ENCODE measurements at places on chromosomes 5 and 9.

DNA sequence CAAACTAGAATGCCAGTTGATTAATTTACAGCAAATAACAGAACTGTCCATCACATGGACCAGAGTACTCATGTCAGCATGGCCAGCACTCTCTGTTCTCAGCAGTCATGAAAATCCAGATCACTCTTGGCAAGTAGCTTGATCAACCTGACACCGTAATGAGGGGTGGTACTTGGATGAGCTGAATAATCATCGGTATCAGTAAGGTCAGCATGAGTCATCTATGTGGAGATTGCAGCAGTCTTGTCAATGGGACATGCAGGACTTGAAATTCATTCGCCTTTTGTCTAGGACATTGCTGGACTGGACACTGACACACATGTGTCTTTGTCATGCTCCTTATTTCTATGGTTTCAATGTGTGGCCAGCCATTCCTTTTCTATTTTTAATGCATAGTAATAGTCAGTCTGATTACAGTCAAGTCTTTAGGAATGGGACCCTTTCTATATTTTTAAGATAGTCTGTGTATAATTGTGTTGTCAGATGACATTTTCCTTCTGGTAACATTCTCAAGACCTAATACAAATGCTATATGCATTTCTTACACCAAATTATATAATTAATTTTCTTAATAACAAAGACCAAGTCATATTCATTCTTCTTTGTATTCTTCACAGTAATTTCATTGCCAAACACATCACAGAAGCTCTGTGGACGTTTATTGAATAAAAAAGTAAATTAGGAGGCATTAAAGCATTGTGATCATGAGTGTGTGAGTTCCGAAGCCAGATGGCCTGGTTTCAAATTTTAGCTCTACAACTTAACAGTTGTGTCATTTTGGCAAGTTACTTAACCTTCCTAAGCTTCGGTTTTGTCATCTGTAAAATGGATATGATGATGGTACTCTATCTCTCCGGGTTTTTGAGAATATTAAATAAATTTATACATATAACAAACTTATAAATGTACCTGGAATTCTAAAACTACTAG is 57.4 kb downstream of the ADAMTSL1 start:
- DNase-seq: no peak

DNA sequence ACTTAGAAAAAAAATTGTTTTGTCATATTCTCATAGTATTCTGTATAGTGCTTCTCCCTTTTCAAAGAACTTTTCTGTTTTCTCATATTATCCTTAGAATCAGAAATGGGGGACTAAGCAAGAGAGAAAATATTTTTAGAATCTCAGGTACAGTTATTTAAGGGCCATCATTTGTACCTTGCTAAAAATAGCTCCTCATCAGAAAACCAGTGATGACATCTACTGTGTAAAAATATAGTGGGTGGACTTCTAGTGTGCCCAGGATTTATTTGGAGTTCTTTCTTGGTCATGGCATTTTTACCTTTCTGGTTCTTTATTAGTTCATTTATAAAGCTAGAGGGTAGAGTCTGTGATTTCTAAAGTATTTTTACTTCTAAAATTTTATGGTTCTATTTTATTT is 82.5 kb downstream of the CSNK1G3 start:
- DNase-seq: no peak

DNA sequence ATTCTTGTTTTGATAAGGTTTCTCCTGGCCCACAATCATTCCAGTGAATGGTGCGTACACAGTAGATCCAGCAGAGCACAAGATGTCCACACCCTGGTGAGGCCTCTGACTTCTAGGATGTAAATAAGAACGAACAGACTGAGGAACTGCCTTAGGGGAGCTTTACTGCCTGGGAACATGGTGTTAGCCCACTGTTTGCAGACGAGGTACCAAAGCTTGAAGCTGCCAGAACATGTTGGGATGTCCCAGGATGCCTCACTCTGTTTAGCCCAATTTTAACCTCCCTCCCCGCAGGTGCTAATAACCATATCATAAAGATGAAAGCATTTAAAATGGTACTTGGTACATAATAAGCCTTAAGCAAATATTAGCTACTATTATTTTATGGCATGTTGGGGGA is 3.5 kb downstream of the LECT2 start:
- no peak for DNase-seq

GRCh38 chr5:67002832-67003684 is 193.5 kb downstream of the CD180 start:
- DNase-seq: no peak

- DNase-seq: no peak
Observed at GRCh38 chr5:81422671-81423070, 28.7 kb upstream of the ACOT12 start.

- no peak for DNase-seq
Observed at GRCh38 chr9:8713811-8714165, 914.2 kb upstream of the DMAC1 start.

DNA sequence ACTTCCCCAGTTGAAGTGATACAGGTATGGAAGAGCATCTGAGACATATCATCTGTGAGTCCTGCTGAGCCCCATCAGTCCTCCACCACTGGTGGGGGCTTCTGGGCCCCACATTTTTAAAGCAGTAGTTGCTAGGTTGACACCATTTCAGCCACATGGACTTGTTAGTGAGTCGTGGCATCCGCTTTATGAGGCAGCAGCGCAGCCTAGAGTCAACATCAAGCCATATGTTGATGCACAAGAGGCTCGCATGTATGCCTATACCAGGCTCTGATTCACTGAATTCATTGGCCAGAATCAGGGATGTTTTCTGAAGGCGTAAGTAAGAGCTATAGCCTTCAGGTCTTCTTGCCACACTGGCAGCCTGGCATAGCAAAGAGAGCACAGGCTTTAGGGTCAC is 26.8 kb downstream of the ZNF346 start:
- DNase-seq: no peak

GRCh38 chr5:166163996-166164610 is 2127.3 kb upstream of the WWC1 start:
- DNase-seq: no peak

- no peak for DNase-seq
Observed at GRCh38 chr5:130652176-130652575, 512.9 kb downstream of the HINT1 start.

GRCh38 chr9:125393426-125393825 is 131.8 kb downstream of the GAPVD1 start:
- DNase-seq: no peak

GRCh38 chr9:114861273-114861672 is 55.4 kb upstream of the TNFSF15 start:
- DNase-seq: no peak

DNA sequence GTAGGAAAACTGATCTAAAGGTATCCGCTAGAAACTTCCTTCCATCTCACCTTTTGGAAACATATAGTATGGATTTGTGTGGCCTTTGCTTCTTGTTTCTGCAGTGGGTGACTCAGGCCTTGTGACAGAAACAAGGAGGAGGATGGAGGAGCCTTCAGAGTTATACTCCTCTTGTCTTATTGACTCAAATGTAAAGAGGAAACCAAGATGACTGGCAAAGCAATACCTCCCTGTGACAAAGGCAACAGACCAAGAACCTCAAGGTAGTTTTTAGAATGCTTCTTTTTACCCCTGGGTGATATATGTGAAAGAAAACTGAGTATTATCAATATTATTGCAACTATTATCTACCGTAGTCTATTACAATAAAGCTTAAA is 123.3 kb upstream of the SLIT3 start:
- DNase-seq: no peak

- no peak for DNase-seq
Observed at GRCh38 chr5:141508798-141509611, 20.1 kb downstream of the PCDHGC5 start.

DNA sequence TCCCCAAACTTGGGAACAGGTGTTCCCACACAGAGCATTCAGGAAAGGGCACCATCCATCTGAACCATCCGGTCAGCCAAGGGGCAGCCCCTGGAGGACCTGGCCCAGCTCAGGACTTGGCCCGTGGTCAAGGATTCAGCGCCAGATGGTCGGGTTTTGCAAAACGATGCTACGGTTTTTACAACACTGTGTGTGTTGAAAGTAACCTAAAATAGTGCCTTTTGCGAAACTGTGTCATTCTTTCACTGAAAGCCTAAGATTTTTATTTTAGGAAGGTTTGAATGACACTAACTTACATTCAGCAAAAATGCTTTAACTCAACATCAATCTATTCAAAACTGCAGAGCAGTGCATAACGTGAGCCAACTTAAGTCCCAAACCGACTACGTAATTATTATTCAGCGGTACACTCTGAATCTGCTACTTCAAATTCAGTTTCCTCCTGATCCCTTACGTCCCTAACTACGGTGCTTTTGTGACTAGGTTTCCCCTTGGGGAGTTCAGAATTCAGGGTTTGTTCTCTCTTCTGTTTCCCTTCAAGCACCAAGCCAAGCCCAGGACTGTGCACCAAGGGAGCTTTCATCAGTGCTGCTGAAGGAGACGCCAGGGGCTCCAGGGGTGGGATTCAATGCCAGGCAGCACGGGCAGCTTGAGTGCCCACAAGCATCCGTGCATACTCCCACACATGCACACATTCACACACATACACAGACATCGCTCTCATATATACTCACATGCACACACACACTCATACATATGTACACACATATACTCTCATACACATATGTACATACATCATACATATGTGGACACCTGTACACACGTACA is 25.8 kb downstream of the LPCAT1 start:
- DNase-seq: no peak

GRCh38 chr5:169805937-169806700 is 169.0 kb downstream of the DOCK2 start:
- DNase-seq: no peak

GRCh38 chr5:133702791-133703770 is 90.7 kb upstream of the FSTL4 start:
- no peak for DNase-seq

- DNase-seq: no peak
Observed at GRCh38 chr9:132141948-132142594, 19.8 kb upstream of the NTNG2 start.

DNA sequence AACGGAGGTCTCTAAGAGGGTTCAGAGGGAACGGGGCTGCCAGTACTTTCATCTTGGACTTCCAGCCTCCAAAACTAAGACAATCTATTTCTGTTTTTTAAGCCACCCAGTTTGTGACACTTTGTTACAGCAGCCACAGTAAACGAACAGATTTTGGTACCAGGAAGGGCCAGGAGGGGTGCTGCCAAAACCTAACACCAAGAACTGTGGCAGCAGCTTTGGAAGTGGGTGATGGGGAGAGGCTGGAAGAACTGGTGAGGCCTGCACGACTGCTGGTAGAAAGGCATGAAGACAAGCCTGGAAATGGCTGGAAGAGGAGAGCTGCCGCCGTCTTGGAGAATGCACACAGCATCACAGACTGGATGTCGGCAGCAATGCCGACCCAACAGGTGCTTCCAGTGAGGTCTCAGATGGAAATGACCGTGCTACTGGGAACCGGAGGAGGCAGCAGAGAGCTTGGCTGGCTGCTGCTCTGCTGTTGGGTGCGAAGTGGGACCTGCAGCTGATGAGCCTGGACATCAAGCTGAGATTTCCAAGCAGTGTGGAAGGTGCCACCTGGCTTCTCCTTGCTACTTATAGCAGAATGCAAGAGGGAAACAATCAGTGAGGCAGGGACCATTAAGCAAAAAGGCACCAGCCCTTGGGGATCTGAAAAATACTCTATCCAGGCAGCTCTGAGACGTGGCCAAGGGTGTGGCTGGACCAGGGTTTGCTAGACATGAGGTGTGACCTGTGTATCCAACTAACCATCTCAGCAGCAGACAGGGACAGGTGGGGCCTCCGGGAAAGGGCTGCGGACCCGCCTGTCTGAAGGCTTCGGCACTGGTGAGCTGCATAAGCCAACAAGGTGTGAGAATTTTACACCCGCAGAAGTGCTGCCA is 4.7 kb upstream of the TMEM210 start:
- DNase-seq: no peak

DNA sequence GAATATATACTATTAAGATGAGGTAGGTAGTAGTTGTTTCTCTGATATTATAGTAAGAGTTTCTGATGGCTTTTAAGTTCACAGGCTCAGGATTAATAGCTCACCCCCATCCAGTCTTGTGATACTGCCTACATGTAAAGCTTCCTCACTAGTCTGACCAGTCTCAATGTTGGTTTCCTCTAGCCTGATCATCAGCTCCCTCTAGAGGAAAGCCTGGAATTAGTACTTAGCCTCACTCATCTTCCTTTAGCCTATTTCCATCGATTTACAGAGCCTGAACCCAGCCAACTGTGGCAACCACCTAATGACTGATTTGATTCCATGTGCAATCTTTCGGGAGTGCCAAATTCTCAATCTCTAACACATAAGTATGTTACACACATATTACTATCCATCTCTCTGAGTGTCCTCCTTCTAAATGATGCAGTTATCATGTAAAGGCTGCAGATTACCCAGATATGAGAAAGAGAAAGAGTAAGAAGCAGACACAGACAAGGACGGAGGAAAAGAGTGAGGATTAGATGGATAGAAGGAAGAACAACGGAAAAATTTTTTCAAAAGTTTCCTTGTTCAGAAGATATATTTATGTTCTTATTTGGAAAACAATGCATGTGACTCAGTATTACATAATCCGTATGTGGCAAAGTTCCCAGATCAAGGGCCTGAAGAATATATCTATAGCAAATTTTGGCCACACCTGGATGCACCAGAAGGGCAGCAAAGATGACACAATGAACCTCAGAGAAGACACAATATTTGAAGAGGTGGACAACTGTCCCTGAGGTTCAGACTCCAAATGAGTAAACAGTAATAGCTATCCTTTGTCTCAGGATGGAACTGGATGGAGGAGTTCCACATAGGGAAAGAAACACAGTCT is 333.7 kb downstream of the ELAVL2 start:
- DNase-seq: no peak

DNA sequence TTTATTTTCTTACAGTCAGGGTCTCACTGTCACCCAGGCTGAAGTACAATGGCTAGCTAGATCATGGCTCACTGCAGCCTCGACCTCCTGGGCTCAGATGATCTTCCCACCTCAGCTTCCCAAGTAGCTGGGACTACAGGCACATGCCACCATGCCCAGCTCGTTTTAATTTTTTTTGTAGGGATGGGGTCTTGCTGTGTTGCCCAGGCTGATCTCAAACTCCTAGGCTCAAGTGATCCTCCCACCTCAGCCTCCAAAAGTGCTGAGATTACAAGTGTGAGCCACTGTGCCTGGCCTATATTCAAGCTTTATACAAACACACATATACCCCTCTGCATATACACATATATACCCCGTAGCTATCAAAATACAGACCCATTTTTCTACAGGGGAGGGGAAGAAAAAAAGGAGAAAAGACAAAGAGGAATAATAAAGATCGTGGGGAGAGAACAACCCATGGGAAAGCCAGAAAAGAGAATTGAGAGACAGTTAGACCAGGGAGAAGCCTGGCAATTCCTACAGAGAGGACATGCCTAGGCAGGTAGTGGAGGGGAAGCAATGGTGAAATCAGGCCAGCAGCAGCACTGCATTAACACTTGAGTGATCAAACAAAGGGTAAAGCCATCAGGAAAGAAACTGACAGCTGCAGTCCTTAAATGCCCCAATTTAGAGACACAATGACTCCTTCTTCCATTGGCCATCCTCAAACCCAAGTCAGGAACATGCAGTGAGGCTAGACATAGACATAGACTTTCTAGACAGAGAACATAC is 102.7 kb downstream of the EFNA5 start:
- DNase-seq: no peak

GRCh38 chr5:108345541-108346171 is 36.2 kb downstream of the FBXL17 start:
- no peak for DNase-seq

All from stimulated activated CD8-positive, alpha-beta memory T cell treated with anti-CD3 and anti-CD28 coated beads, Interleukin-4, amount 100 ng/mL, for 1 hour (primary cell).